ENCODE measurements at places on chromosomes 11 and 22.

GRCh38 chr22:28488825-28489224 is 190.8 kb downstream of the TTC28 start:
- no peak for DNase-seq

DNA sequence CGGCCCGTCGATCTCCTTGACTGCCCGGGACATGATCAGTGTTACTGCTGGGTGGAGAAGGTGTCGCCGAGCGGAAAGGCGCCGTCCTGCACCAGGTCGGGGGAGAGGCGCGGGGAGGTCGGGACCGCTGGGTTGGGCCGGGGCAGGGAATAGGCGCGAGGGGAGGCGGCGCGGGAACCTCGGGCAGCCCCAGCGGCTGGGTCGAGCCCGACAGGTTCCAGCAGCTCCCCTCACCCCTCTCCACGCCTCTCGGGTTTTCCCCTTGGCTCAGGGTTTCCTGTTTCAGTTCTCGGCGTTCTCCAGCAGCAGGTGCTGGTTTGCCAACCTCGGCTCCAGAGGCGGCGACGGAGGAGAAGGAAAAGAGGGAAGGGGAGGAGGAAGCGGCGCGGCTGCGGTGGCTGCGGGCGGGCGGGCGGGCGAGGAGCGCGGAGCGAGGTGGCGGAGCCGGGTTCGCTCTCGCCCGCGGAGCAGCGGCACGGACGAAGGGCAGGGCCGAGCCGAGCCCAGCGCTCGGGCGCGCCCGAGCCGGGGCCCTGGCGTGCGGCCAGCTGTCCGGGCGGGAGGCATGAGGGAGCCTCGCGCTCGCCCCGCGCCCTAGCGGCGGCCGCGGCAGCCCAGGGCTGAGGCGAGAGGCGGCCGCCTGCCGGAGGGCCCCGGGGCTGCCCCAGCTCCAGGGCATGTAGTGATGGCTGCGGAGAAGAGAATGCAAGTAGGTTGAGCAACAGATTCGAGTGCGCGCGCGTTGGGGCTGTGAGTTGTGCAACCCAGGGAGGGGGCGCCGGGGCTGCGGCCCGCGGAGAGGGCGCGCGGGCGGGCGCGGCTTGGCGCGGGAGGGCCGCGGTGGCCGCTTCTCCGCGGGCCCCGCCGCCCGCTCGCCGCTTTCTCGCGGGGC is at the start of gene ZC3H12C:
ZC3H12C (plus strand) TSS at position 878 of the 892 bp plus-strand sequence. CDS start 20 bp downstream, outside the sequence.
- DNase-seq, result peak; percentile 86

DNA sequence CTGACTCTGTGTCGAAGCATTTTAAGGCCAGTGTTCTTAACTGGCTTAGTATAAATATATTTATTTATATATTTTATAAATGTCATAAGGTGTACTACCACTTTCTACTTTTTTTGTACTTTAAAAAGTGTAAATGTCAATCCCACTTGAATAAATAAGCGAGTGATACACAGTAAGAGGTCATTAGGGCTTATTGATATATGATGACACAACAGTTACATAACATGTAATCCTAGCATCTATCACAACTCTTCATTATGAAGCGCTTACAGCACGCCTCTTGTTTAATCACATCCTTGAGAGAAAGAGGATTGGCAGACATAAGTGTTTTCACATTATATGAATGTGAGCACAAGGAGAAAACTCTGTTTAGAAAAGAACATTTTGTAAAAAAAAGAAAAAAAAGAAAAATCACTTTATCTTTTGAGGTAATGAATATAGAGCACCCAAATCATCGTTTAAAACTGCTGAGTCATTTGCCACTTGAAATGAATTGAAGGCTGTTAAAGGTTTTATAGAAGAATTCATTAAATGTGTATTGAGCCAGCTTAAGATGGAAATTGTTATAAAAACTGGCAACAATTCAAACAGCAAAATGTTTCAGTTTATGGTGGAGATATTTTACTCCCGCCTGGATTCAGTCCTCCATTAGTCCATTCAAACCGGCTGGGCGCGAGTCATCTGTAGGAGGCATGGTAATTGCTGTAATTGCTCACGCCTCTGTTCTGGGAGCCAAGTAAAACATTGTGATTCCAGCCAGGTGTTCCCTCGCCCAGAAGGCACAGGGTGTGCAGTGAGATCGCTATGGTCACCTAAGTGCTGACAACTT is 627.3 kb upstream of the KIRREL3 start:
- DNase-seq, result no peak

GRCh38 chr11:120462825-120463224 is 48.7 kb upstream of the GRIK4 start:
- DNase-seq, result no peak

GRCh38 chr11:123405123-123405592 is 24.9 kb upstream of the GRAMD1B start:
- peak; percentile 70 for DNase-seq

- no peak for DNase-seq
These were observed 35.6 kb downstream of the RTL6 start for GRCh38 chr22:44462246-44463010.

DNA sequence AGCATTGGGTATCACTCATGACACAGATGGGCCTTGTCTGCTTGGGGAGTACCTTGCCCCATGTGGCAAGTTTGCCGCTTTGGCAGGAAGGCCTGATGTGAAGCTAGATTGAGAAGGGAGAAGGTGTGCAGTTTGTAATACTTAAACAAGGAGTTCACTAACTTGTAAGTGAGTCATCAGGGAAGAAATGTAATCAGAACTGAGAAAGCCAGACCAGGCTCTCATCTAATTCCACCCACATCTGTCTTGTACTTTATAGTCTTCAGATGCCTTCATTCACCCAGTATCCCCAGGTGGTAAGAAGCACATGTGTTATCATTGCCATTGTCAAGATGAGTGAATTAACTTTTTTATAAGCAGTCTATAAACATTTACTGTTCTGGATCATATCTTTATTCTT is 116.0 kb upstream of the DDI1 start:
- DNase-seq, result no peak

- DNase-seq, result no peak
These were observed 1374.2 kb downstream of the FAM181B start for GRCh38 chr11:81359476-81359875.

GRCh38 chr11:123815122-123815521 is 9.0 kb upstream of the OR6M1 start:
- no peak for DNase-seq

DNA sequence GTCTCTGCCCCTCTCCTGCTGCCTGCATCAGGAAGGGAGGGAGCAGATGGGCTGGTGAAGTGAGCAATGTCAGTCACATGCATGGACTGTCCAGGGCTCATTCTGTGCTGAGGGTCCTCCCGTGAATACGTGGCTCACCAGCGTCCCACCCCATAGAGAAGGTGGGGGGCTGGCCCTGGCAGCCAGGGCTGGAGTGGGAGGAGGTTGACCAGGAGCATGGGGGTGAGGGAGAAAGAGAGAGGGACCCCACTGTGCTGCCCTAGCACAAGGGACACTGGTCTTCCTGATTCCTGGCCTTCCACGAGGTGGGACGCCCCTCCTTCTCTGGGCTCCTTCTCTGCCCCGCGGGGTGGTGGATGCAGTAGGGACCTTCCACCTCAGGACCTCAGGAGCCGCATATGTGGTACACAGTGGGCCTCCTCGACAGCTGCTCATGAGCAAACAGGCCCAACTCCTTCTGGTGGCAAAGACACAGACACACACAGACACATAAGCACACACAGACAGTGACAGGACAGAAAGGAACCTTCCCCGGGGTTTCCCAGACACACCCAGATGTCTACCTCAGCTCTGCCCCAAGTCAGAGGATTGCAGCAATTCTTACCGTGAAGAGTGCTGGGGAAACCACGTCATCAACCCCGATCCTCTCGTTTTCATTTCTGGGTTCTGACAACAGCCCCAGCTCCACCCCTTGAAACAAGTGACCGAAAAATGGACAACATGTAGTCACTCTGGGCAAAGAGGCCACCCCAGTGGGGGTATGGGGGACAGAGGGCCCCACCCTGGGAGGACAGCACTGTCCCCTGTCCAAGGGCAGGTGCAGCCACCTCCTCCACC is 3.6 kb upstream of the APOBEC3A start:
- peak; percentile 73 for DNase-seq

GRCh38 chr11:34165786-34166555 is 60.5 kb downstream of the NAT10 start:
- DNase-seq, result no peak

DNA sequence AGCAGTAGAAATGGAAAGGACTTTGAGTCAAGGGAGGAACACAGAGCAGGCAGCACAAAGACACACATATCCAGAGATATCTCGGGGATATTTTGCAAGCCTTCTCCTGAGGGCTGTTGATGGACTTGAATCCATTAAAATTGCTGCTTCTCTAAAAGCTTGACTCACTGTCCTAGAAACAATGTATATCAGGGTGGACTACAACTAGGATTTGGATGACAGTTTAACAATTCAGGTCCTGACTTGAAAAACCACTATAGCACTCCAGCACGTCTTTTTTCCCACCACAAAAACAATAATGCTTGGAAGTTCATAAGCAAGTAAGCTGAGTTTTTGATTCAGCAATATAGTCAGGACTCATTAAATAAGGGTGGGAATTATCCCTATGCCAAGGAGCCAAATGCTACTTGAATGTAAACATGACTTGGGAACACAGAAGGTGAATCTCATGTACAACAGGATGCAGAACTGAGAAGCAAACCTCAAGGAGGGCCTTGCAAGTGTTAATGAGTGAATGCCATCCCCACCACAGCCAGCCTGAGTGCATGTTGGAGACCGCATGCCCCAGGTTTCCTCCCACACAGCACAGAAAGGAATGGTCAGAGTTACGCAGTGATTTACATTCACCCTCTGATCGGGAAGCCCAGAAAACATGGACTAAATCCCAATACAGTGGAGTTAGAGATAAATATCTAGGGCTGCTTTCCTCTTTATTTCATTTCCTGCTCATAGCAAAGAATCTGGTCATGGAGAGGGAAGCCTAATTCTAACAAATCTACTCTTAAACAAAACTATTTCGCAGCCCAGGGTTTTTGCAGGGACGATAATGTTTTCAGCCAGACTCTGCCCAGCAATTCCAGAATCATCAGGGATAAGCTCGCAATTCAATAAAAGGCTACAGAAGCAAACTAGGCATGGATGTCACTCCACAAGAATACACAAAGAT is 98.4 kb upstream of the OR9G4 start:
- no peak for DNase-seq

DNA sequence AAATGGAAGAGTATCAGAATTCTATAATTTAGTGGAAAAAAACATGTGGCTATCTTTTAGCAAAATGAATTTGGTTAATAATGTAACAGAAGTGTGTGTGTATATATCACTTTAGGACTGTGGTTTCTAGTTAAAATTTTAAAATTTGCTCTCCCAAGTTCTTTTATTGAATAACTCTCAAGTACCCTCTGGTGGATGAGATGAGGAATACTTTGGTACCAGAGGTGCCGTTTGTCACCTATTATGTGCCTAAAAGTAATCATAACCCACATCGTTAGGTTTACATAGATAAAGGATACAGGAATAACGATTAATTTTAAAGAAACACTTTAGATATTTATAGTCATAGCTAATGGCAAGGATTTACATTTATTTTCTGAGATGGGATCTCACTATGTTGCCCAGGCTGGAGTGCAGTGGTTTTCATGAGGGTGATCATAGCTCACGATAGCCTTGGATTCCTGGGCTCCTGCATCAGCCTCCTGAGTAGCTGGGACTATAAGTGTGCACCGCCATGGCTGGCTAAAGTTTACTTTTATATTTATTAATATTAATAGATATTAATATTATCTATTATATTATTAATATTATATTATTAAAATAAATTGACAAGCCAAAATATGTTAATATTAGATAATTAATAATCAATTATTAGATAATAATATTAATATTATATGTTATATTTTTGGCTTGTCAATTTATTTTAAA is 66.7 kb upstream of the CAPRIN1 start:
- DNase-seq, result no peak

DNA sequence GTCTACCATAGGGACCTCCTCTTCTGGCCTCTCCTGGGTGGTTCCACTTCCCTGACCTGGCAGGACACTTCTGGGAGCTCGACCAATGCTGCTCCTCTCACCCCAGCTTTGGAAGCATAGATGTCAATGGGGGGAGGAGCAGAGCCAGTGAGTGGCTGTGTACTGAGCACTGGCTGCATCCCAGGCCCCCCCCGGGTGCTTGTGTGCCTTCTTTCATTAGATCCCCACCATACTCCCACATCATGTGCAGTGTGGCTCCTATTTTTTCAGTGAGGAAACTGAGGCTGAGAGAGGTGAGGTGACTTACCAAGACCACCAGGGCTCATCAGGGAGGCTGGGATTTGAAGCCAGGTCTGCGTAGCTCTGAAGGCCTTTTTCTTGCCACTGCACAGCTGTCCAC is 44.3 kb downstream of the LRRC32 start:
- no peak for DNase-seq

DNA sequence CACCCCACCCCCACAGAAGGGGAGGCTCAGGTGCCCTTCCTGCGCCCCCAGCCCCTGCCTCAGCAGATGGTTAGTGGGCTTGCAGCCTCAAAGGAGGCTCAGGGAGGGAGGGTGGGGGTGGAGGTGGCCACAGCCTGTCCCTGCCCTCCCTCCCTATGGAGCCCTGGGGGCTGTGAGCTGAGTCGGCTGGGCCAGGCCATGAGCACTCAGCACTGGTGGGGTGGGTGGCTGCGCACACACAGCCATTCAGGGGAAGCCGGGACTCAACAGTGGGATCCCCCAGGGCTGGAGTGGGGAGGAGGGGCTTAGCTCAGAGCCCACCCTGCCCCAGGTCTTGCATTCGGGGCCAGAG is 50.2 kb downstream of the FLRT1 start:
- no peak for DNase-seq

DNA sequence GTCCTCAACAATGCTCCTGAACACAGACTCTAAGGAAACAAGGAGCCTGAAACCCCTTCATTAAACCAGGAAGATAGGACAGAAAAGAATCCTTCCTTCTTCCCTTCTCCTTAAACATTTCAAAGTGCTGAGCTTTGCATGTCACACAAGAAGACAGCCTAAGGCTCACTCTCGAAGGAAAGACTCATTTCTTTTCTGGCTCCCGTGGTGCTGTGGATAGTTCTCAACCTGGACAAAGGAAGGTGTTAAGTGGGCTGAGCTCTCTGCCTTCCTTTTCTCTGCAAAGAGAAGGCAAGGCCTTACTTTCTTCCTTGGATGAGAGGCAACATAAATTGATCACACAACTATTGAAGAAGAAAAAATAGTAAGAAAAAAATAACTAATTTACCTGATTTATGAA is 452.4 kb upstream of the DDI1 start:
- DNase-seq, result no peak

DNA sequence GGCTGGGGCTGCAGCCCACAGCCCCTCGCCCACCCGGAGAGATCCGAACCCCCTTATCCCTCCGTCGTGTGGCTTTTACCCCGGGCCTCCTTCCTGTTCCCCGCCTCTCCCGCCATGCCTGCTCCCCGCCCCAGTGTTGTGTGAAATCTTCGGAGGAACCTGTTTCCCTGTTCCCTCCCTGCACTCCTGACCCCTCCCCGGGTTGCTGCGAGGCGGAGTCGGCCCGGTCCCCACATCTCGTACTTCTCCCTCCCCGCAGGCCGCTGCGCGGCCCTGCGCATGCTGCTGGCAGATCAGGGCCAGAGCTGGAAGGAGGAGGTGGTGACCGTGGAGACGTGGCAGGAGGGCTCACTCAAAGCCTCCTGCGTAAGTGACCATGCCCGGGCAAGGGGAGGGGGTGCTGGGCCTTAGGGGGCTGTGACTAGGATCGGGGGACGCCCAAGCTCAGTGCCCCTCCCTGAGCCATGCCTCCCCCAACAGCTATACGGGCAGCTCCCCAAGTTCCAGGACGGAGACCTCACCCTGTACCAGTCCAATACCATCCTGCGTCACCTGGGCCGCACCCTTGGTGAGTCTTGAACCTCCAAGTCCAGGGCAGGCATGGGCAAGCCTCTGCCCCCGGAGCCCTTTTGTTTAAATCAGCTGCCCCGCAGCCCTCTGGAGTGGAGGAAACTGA is 731 bp downstream of the GSTP1 start:
- peak; percentile 71 for DNase-seq

GRCh38 chr11:36041988-36042611 is 98.2 kb downstream of the LDLRAD3 start:
- DNase-seq, result no peak
